ENCODE measurements at places on chromosomes 7 and 10.

GRCh38 chr7:22653951-22654350 lies 73.0 kb upstream of the IL6 start:
- DNase-seq = no peak

DNA sequence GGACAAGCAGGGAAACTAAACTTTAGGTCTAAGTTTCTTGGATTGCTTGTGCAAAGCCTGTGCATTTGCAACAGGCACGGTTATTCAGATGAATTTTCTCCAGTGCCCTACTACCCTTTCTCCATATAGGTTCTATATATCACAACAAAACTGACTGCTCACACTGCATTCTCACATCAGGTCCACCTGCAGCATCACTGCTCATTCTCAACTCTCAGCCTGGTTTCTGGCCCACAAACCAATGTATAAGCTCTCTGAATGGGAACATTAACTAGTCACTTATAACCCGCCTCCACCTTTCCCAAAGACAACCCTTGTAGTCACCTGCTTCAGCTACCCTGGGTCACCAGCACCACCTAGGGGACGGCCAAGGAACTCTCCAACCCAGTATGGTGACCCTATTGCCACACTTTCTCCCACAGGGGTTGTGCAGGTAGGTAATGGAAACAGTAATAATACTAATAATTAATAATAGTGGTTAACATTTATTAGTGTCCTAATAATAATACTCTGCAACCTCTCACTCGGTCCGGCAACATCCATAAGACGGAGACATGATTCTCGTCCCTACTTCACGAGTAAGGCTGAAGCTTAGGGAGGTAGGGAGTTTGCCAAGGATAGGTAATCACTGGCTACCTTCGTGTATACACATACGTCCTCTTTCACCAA lies 97.3 kb downstream of the CLEC2L start:
- DNase-seq = no peak

GRCh38 chr7:31028417-31028992 lies 23.6 kb upstream of the ADCYAP1R1 start:
- no peak for DNase-seq

DNA sequence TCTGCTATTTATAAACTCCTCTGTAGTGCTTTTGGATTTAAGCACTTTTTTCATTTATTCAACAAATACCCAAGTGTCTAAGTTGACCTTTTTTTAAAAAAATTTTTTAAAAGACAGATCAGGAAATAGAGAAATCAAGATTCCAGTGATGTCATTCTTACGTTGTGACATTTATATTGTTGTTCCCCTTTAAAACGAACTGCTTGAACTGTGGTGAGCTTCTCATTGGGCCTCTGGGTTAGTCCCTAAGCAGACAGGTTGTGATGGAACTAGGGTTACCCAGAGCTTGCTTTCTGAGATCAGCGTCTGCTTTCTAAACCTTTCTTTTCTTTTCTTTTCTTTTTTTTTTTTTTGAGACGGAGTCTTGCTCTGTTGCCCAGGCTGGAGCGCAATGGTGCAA lies 22.4 kb downstream of the GATA3 start:
- no peak for DNase-seq

DNA sequence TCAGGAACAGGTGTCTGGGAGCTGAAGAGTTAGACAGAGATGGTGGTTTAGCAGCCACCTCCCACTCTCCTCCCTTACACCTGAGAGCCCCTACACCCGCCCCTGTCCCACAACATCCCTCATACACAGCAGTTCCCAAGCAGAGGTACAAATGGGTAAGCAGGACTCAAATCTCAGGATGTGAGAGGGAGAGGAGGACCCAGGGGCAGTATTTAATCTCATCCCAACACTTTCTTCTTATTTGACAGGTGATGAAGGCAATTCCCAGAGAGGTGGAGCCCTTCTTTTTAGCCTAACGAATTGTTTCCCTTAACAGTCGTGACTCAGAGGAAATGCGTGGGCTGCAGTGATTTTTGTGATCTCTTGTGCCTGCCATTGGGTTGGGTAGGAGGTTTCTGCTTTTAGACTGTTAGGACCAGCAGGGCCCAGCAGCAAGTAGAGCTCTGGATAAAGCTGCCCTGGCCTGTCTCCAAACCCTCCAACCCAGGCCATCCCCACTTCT lies 191.3 kb downstream of the HECW1 start:
- DNase-seq = no peak

GRCh38 chr10:24414597-24414996 lies 205.7 kb downstream of the KIAA1217 start:
- no peak for DNase-seq

GRCh38 chr10:96743988-96744585 lies 23.8 kb upstream of the PIK3AP1 start:
- DNase-seq = no peak

GRCh38 chr10:30403494-30403893 lies 30.5 kb upstream of the MAP3K8 start:
- no peak for DNase-seq

GRCh38 chr7:88293866-88294265 lies 12.8 kb downstream of the STEAP4 start:
- no peak for DNase-seq

GRCh38 chr7:7808626-7809025 lies 90.2 kb upstream of the RPA3 start:
- DNase-seq = no peak

Data from fibroblast of skin of left biceps (primary cell).